ENCODE measurements at places on chromosomes 16 and 17. TPM values are rescaled to one million over a fixed set of nuclear protein-coding genes. Genes with fewer than 3 reads are reported as not detected.

The COL1A1 gene
- 2.1 TPM for total RNA-seq

The OTOP2 gene
- total RNA-seq, result not detected

The LGALS9B gene
- not detected for total RNA-seq

The RTN4RL1 gene
- total RNA-seq, result 0.15 TPM

The TBX6 gene
- total RNA-seq, result 0.36 TPM

The KRTAP1-5 gene
- not detected for total RNA-seq

The SHISA6 gene
- total RNA-seq, result not detected

The GPR139 gene
- not detected for total RNA-seq

The SECTM1 gene
- total RNA-seq, result 15.8 TPM

The ABI3 gene
- total RNA-seq, result not detected

The KRT40 gene
- total RNA-seq, result not detected

The NPIPA8 gene
- not detected for total RNA-seq

The CBFA2T3 gene
- total RNA-seq, result not detected

The SLC39A11 gene
- 52.0 TPM for total RNA-seq

The C17orf67 gene
- total RNA-seq, result 0.33 TPM

The DRC7 gene
- not detected for total RNA-seq

The ZNF785 gene
- total RNA-seq, result 10.2 TPM

The GUCY2D gene
- not detected for total RNA-seq

The GPT2 gene
- 8.4 TPM for total RNA-seq

The CDRT15 gene
- total RNA-seq, result not detected

The CTRB1 gene
- not detected for total RNA-seq

The FAHD1 gene
- 89.9 TPM for total RNA-seq

The SPATA33 gene
- 2.8 TPM for total RNA-seq

The FBXO39 gene
- 0.36 TPM for total RNA-seq

The CMTM1 gene
- total RNA-seq, result 3.3 TPM

The CLEC10A gene
- total RNA-seq, result not detected

The EVPL gene
- total RNA-seq, result not detected

The SMIM36 gene
- not detected for total RNA-seq

The CLEC18B gene
- 1.0 TPM for total RNA-seq

The HERPUD1 gene
- total RNA-seq, result 69.5 TPM

The ERCC4 gene
- 10.7 TPM for total RNA-seq

The HBM gene
- total RNA-seq, result not detected

The FSCN2 gene
- total RNA-seq, result 0.67 TPM

The KRT14 gene
- total RNA-seq, result 1.0 TPM

The AOC2 gene
- 1.0 TPM for total RNA-seq
